ENCODE measurements at places on chromosomes 1 and 21.

DNA sequence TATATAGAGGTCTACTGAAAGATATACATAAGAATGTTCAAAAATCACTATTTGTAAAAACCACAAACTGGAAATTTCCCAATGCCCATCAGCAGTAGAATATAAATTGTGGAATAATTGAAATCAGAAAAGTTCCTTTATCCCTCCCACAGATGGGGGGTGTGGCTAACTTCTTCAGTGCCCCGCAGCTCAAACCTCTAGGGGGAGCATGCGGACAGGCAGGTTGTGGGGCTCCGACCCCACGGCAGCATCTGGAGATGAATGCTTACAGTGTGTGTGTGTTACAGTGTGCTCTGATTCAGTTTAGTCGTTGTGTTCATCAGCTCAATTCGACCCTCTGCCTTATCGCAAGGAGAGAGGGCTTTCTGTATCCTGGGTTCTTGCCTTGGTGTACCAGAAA is 262.1 kb upstream of the LRRC7 start:
- no peak for DNase-seq

DNA sequence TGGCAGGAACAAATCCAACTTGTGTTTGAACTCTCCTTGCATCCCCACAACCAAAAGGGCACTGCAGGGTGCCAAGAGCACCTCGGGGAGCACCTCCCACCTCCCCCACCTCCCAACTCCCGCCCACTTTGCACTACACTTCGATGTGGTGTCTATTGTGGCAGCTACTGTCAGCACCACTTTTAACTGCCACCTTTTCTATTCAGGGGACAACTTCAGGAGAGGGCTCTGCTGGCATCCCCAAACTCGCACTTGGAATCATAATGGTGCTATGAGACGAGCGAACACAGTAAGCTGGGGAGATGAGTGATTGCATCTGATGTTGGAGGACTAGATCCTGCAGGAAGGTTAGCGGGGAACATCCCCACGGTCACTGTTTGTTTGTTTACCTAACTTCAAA is 238.2 kb upstream of the PROX1 start:
- no peak for DNase-seq

DNA sequence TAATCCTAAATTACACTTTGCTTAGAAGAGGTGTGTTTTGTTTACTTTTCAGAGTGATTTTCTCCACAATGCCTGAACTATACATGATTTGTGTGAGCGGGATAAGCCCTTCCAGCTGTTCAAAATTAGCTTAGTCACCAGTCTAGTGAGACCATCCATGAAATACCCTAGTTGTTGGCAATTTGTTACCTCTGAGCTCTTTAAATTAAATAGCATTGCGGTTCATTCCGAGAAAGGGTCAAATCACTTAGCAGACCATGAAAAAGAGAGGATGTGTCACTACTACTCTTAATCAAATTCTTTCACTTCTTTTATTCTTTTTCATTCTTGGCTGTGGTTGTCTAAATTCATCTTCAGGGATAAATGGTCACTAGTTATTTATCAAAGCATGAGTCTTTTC is 11.9 kb upstream of the VAV3 start:
- no peak for DNase-seq

DNA sequence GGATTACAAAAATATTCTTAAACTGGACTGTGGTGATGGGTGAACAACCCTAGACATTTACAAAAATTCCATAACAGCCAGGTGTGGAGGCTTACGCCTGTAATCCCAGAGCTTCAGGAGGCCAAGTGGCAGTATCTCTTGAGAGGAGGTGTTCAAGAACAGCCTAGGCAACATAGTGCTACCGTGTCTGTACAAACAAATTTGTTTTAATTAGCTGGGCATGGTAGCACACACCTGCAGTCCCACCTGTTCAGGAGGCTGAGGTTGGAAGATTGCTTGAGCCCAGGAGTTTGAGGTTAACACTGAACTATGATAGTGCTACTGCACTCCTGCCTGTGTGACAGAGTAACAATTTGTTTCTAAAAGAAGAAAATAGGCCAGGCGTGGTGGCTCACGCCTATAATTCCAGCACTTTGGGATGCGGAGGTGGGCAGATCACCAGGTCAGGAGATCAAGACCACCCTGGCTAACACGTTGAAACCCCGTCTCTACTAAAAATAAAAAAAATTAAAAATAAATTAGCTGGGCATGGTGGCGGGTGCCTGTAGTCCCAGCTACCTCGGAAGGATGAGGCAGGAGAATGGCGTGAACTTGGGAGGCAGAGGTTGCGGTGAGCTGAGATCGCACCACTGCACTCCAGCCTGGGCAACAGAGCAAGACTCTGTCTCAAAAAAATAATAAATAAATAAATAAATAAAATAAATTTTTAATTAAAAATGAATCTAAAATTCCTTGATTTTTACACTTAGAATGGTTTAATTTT is 37.1 kb downstream of the ARID4B start:
- DNase-seq, result no peak

All from activated naive CD4-positive, alpha-beta T cell (primary cell).